SJCRH30 (cell line): ENCODE measurements at places on chromosomes 11 and 22. TPM values are rescaled to one million over a fixed set of nuclear protein-coding genes. Genes with fewer than 3 reads are reported as not detected.

GRCh38 chr11:126959700-126960099 lies 40.9 kb downstream of the KIRREL3 start:
- DNase-seq, result no peak

GRCh38 chr11:6941970-6942369 lies 15.7 kb downstream of the ZNF215 start:
- DNase-seq, result no peak

DNA sequence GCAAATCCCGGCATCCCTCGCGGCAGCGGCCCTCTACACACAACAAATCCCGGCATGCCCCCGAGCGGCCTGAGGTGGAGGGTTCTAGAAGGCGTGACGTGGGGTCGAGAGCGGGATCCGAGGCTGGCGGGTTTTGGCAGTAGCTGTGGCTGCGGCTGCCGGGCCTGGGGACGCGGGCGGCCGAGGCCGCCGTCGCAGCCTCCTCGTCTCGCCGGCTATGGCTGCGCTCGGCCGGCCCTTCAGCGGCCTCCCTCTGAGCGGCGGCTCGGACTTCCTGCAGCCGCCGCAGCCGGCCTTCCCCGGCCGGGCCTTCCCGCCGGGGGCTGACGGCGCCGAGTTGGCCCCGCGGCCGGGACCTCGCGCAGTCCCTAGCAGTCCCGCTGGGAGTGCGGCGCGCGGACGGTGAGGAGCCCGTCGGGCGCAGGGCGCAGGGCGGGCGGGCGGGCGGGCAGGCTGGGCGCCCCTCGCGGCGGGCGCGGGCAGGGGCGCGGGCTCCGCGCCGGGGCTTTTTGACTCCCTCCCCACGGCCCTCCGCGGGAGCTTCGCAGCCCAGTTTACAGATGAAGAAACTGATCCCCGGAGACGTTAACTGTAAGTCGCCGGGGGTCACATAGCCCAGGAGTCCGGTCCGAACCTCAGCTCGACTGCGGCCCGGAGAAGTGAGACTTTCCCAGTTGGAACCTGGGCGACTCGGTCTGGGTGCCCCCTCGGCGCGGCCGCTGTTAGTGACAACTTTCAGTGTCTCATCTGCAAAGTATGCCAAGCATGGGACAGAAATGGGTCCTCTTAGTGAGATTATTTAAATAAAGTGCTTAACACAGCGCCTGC lies at the start of gene CCDC117:
Gene CCDC117, plus strand, starts transcription at position 63 of the 828 bp plus-strand sequence. Its CDS starts 155 bp downstream, at position 218.
- DNase-seq, result peak; percentile 95

KRTAP5-2 gene
- total RNA-seq, result not detected in 2 replicates

OR52I2 gene
- total RNA-seq, result not detected in 2 replicates

KRTAP5-11 gene
- not detected in 2 replicates for total RNA-seq
